ENCODE measurements at places on chromosomes 2 and 18. TPM values are rescaled to one million over a fixed set of nuclear protein-coding genes. Genes with fewer than 3 reads are reported as not detected.

The PROM2 gene
- 2.2 TPM for total RNA-seq

The PRSS56 gene
- not detected for total RNA-seq

The CCDC85A gene
- total RNA-seq, result 0.47 TPM

The HJURP gene
- 49.2 TPM for total RNA-seq

The MEP1B gene
- total RNA-seq, result not detected

The ARMC9 gene
- total RNA-seq, result 63.6 TPM

The EFEMP1 gene
- total RNA-seq, result 22.5 TPM

The ALPI gene
- total RNA-seq, result not detected

The TET3 gene
- 19.9 TPM for total RNA-seq

The C2orf74 gene
- 4.3 TPM for total RNA-seq

The IL36B gene
- total RNA-seq, result not detected

The RAPGEF4 gene
- total RNA-seq, result 4.7 TPM

The MYO7B gene
- not detected for total RNA-seq

The L3MBTL4 gene
- 0.85 TPM for total RNA-seq

The RAX gene
- total RNA-seq, result 0.03 TPM

The RTP5 gene
- 0.50 TPM for total RNA-seq

The SERPINB13 gene
- total RNA-seq, result not detected

The NPHP1 gene
- 1.2 TPM for total RNA-seq

The RAD51AP2 gene
- total RNA-seq, result not detected

The DPYSL5 gene
- total RNA-seq, result 10.3 TPM

Data from GM23338 (cell line).